ENCODE measurements at places on chromosomes 1 and 21.

DNA sequence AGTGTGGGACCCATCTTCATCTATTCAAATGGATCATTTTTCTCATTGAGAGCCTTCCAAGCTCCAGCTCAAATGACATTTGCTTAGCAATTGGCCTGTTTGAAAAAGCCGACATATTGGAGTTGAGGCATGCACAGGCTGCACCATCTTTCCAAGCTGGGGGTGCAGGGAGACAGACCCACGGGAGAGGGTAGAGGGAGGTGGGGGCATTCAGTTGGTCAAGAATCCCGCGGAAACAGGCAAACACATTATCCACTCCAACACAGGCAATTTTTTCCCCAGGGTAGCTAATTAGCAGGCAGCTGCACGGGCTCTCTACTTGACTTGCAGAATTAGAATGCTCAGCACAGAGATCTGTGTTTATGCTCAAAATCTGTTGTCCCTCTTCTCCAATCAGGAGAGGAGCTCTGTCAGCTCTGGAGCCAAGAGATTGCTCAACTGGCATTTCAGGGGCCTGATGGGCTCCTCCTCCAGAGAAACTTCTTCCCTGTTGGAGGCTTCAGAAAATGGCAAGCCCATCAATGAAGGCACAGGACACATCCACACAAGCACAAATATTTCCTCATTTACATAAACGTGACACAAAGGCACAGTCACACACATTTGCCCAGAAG, 267.8 kb downstream of the FOXD2 start:
- DNase-seq = no peak

DNA sequence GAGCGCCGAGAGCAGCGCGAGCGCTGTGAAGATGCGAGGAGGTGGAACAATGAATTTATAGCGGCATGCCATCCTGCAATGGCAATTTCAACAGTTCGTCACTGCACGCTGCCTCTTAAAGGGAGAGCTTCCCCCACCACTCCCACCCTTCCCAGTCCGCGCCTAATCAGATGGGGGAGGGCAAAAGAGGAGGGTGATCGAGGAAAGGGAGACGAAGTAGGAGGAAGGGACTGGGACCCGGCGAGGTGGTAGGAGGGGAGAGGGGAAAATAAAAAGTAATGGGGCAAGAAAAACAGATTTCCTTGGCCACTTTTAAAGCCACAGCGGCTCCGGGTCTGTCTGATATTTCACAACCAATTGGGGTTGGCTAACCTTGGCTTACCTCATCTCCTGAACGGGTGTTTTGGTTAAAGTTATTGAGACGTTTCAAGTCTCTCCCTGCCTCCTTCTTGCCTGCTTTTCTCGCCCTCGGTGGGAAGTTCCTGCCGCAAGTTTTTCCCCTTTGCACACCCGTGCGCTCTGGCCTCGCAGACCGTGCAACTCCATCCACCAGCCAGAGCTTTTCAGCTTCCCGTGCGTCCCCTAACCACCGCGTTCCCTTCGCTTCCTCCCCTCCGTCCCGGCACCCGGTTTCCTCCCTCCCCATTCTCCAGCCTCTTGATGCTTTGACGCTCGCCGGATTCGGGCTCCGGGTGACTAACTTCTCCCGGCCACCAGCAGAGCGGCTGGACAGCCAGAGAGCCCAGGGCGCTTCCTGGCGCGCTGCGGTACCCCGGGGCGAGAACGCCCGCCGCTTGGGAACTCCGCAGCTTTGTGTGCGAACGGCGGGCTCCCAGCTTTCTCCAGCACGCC, at the start of gene ADAMTS5:
TSS of gene ADAMTS5 (minus strand) at position 27 of the 852 bp plus-strand sequence. CDS start 697 bp downstream, outside the sequence.
- peak; percentile 28 for DNase-seq

GRCh38 chr1:201230676-201231075, 40.1 kb downstream of the IGFN1 start:
- no peak for DNase-seq

DNA sequence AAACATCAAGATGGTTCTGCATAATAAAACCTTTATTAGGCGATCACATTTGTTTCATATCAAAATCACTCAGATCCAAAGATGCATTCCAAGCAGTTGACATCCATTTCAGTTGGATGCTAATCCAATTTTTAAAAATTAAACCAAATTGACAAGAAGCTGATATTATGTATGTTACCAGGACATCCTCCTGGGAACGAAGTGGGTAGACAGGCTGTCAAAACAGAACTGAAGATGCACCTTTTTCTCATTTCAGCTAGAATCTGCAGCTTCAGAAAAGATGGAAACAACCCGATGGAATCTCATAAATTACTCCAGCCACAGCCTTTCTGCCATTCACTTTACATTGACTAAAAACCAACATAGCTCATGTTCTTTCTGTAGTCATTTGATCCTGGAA, 268.4 kb downstream of the PLPP3 start:
- DNase-seq = no peak

DNA sequence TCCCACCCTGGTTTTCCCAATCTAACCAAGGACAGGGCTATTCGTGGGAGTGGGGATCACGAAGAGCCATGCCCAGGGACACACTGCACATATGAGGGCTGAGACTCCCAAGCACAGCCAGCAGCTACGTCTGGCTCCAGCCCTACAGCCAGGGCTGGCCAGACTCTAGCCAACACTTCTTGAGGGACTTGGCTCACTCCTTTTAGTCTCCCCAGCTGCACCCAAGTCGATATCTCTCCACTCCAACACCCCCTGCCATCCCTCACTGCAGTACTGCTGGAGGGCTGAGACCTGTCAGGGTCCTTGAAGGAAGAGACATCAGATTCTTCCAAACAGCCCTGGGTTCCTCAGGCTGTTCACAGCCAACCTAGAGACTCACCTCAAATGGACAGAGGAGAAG, 62.6 kb downstream of the CD46 start:
- no peak for DNase-seq

DNA sequence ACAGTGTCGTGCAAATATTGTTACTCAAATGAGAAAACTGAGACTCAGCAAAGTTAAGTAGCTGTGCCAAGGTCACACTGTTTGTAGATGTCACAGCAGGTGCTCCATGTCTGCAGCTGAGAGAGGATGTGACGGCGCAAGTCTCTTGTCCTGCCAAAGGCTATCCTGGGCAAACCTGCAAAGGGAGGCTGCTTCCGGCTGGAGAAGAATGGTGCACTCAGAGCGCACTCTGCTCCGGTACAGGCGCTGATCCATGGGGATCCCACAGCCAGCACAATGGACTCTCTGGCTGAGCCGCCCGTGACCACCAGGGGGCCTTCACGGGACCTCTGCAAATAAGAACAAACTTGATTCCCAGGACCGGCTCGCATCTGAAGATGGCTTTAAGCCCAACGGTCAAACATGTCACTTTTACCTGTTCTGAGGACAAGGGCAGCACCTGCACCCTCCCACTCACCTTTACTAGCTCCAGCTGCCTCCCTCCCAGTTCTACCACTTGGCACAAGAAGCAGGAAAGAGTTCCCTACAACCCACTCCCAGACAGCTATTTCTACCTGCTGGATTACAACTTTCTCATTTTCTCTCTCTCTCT, 21.9 kb downstream of the RD3 start:
- peak; percentile 31 for DNase-seq

GRCh38 chr21:30222724-30223123, 6.8 kb upstream of the CLDN8 start:
- no peak for DNase-seq

DNA sequence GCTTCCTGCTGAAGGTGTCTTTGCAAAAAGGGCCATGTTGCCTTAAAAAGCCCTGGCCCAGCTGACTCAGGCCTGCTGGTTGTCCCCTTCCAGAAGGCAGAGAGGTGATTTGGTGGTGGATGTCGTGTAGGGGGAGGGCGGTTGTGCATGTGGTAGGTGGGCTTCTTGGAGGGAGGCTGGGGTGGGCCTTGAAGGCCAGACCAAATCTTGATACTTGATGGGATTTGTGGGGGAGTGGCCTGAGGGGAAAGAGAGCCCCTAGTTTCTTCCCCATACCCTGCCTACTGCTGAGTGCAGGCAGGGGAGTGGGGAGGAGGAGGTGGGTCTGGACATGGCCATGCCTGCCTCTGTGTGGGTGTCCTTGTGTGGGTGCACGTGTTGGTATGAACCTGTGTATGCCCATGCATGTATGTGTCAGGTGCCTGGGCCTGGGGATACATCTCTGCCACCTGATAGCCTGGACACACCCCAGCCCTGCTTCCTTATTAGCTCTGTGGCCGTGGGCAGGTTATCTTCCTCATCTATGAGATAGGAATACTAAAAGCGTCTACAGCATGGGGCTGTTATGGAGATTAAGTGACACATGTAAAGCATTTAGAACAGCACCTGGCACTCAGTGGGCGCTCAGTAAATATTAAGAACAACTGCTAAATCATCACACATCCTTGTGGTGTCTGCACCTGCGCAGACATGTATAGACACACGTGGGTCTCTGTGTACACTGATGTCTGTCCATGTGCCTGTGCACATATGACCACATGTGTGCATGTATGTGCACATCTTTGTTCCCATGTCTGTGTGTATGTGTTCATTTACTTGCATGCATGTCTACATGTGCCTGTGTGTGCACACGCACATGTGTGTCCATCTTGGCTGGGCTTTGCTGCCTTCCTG, 17.0 kb downstream of the FAM151A start:
- DNase-seq = no peak

DNA sequence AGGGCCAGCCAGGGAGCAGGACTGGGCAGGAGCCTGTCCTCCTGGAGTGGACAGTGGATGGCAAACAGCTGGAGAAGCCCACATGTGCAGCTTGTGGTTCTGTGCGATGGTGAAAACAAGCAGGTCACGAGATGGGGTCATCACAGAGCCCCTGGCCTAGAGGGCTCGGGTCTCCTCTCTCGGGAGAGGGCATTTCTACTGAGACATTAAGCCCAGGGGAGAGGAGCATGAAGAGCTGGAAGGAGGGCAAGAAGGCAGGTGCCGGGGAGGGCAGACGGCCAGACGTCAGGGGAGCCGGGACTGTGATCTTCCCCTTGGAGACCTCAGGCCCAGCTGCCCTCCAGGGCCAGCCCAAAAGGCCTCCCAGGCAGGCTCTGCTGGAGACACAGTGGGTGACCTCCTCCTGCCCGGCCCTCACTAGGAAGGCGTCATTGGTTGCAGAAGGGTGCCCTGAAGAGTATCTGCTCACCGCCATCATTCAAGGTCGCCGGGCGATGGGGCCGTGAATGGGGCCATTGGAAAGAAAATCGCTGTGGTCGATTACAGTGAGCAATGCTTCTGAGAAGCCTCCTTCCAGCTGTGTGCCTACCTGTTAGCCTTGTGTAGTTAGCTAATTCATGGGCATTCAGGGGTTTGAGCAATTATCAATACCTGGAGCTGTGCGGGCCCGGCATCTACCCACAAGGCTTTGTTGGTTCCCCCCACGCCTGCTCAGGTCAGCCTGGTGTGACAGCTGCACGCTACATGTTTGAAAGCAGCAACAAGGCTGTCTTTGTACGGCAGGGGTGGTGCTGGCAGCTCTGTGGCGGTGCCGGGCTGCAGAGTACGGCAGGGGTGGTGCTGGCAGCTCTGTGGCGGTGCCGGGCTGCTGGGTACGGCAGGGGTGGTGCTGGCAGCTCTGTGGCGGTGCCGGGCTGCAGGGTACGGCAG, 72.3 kb upstream of the ACTRT2 start:
- peak; percentile 66 for DNase-seq

GRCh38 chr1:230621324-230622030, 20.8 kb upstream of the COG2 start:
- DNase-seq = no peak

DNA sequence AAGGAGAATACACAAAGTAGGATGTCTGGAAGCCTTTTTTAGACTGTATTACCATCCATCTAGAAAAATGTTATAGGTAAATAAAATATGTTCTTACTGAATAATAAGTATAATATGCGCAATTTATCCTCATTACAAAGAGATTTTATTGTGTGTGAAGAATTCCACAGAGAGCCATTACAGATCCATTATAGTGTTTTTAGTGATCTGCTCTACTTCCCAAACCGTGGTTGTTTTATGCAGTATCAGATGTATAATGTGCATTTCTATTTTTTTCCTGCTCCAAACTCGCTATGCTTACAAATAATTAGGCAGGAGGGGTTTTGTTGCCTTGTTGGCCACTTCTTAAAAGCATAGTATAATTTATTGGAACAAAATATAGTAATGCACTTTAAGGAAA, 447.8 kb downstream of the USP25 start:
- no peak for DNase-seq

GRCh38 chr1:94218332-94218731, 19.1 kb downstream of the ARHGAP29 start:
- no peak for DNase-seq

GRCh38 chr1:32393832-32394140, 455 bp downstream of the BSDC1 start:
- no peak for DNase-seq

DNA sequence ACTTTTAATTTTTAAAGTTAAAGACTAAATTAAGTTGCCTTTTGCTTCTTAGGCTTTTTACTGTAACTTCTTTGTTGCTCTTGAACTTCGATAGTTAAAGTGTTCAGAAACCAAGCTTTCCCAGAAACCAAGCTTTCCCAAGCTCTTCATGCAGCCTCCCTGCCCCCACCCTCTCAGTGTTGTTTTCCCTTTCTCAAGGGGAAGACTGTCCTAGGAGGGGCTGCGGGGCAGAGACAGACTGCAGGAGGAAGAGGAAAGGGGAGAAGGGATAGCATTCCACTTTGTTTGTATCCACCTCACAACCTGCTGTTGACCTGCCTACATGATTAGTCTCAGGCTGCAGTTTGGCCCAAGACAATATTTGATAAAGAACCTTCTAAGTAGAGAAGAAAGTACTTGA, 39.0 kb upstream of the DIPK1A start:
- no peak for DNase-seq

- DNase-seq = no peak
Observed at GRCh38 chr21:42777064-42777756, 102.1 kb downstream of the WDR4 start.

- DNase-seq = peak; percentile 86
Observed at GRCh38 chr1:15409388-15410222, at the start of gene EFHD2. TSS of gene EFHD2 (plus strand) at chr1:15409888. CDS start at chr1:15409972, 84 bp downstream.

DNA sequence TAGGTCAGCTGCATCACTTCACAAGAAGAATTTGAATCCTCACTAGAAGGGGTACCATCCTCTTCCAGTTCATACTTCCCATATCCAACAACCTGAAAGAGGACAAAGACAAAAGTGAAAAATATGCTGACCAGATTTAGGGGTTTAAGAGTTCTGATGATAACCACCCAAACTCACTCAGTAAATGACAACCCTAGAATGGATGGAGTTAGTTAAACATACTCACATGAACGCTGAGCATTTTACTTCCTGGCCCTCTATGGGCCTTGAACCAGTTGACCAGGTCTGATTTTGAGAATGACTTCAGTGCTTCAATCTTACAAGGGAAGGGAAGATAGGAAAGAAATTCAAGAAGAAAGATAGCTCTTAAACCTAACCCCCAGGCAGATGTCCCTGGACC, 89.2 kb downstream of the NRDC start:
- no peak for DNase-seq

DNA sequence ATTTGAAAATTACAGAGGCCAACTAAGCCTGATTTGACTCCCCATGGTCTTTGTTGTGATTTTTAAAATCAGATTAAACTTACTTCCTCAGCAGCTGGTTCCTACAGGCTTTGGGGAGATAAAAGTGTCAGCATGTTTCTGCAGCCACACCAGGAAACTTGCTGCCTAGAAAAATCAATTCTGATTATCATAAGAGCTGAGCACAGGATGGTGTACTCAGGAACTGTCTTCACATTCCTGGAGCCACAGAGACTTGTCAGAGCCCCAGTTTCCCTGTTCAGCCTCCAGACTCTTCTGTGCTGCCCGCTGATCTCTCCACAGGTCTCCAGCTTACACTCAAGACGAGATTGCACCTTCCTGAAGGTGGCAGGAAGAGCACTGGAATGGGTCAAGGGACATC, 23.9 kb downstream of the RAB3B start:
- no peak for DNase-seq

Data from frontal cortex (tissue), 4 donors.